ENCODE measurements at places on chromosomes 5 and 9.

GRCh38 chr5:119404033-119404432, 48.2 kb downstream of the TNFAIP8 start:
- no peak for DNase-seq

- DNase-seq: no peak
Observed at GRCh38 chr9:133643978-133644760, 8.0 kb downstream of the DBH start.

DNA sequence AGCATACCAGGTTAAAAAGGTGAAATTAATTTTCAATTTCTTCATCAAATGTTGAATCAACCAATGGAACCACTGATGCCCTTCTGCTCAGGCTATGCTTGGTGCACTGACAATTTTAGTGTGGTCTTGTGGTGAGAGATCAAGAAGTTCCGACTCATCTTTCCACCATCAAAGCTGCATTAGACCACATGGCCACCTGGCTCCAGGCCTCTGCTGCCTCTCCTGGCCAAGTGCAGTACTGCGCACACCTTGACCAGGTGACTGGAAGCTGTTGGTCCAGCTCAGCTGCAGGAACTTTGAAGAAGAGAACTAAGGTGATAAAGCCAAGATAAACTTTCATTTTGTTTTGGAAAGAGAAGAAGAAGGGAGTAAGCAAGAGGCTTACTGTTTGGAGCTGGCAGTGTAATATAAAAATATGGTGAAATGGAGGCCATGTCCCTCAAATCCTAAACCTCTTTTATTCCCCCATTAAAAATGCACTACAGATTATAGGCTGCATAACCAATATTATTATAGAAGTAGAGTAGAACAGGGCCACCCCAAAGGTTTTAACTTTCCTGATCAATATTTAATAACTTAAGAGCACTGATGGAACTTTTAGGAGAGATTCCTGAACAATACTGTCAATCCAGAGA, 315.5 kb upstream of the C9orf72 start:
- no peak for DNase-seq

DNA sequence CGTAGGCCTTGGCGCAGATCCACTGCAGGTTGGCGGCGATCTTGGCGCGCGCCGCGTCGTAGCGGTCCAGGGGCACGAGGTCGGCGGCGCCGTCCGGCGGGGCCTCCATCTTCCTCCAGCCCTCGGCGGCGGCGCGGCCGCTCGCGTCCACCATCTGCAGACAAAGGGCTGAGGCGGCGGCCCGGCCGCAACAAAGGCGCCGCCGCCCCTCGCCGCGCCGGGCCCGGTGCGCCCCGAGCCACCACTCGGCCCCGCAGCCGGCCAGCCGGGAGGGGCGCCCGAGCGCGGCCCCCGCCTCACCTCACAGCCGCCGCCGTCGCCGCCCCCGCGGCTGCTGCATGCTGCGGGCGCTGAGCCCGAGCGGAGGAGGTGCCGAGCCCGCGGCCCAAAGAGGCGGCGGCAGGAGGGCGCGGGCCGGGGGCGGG, 328 bp downstream of the CAMSAP1 start:
- no peak for DNase-seq

GRCh38 chr5:169767938-169768337, 130.9 kb downstream of the DOCK2 start:
- no peak for DNase-seq

GRCh38 chr5:62569470-62569869, 9.1 kb upstream of the LRRC70 start:
- DNase-seq: no peak

GRCh38 chr5:160923936-160924710, 72.1 kb upstream of the ATP10B start:
- no peak for DNase-seq

GRCh38 chr9:82539146-82539545, 523.8 kb downstream of the RASEF start:
- no peak for DNase-seq

DNA sequence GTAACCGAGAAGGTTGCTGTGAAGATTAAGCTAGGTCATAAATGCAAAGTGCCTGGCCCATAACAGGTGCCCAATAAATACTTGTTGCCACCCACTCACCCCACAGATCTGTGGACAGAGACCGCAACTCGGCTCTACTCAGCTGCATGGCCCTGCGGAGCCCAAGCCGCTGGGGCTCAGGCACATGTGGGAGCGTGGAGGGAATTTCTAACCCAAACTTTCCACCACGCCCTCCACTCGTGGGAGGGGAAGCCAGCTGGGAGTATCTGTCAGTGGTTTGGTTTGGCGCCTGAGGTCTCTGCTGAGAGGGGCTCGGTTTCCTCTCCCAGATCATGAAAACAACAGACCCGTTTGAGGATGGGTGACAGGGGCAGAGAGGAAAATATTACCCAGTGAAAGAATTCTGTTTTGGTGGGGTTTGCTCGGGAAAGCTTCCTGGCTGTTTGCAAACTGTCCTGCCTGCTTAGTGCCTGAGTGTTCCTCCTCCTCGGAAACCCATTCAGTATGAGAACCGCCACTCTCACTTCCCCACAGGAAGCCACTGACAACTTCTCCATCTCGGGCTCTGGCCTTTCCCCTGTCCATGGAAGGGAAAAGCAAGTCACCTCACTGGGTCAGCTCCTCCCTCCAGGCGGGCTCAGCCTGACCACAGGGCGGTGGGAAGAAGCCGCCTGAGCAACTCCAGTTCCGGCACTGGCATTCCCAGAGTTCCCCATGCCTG, 60.1 kb downstream of the RGS3 start:
- no peak for DNase-seq

GRCh38 chr5:61344187-61344944, 12.3 kb downstream of the ZSWIM6 start:
- DNase-seq: no peak

GRCh38 chr5:13354611-13355010, 589.9 kb downstream of the DNAH5 start:
- no peak for DNase-seq

- no peak for DNase-seq
Observed at GRCh38 chr5:32290922-32291321, 21.8 kb downstream of the MTMR12 start.

DNA sequence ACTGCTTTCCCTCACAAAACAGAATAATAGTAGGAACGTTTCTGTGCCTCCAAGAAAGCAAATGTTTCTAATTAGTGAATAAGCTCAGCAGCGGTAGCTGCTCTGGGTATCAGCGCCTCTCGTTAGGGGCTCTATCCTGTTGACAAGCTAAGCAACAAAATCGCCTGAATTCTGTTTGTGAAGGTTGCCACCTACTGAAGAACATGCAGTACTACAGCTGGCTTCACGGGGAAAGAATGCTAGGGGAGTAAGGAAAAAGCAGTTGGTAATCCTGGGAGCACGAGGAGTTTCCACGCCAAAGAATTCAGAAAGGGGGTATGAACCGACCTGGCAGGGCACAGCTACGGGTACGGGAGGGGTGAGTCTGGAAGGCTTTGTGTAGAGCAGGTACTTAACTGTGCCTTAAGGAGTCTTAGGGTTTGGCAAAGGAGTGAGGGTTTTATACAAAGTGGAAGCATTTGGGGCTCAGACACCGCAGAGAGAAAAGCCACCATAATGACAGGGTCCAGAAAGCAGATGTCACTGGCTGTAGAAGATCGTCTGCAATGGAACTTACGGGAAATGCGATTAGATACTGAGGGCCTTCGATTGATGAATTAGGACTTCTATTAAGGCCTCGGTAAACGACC, 171.7 kb downstream of the TTC39B start:
- peak; percentile 12 for DNase-seq

GRCh38 chr5:73692981-73693380, 67.0 kb downstream of the ARHGEF28 start:
- no peak for DNase-seq

- no peak for DNase-seq
Observed at GRCh38 chr9:123450996-123451395, 95.0 kb downstream of the CRB2 start.

GRCh38 chr5:1298723-1299510, 4.0 kb upstream of the TERT start:
- no peak for DNase-seq

DNA sequence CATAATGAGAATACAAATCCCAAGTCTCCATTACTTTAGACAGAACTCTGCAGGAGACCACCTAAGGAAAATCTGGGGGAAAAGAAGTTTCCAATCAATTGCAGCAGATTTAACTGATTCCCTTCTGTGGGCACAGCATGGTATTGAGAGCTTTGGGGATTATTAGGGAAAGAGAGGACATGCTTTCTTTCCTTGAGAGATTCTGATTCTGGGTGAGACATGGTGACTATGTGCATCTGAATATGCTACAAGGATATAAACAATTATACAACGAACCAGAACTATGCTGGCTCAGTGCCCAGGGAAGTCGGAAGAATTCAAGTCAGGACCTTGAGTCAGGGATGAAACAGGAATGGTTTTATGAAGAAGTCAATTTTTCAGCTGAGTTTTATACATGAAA, 183.7 kb downstream of the PDE4D start:
- DNase-seq: no peak

DNA sequence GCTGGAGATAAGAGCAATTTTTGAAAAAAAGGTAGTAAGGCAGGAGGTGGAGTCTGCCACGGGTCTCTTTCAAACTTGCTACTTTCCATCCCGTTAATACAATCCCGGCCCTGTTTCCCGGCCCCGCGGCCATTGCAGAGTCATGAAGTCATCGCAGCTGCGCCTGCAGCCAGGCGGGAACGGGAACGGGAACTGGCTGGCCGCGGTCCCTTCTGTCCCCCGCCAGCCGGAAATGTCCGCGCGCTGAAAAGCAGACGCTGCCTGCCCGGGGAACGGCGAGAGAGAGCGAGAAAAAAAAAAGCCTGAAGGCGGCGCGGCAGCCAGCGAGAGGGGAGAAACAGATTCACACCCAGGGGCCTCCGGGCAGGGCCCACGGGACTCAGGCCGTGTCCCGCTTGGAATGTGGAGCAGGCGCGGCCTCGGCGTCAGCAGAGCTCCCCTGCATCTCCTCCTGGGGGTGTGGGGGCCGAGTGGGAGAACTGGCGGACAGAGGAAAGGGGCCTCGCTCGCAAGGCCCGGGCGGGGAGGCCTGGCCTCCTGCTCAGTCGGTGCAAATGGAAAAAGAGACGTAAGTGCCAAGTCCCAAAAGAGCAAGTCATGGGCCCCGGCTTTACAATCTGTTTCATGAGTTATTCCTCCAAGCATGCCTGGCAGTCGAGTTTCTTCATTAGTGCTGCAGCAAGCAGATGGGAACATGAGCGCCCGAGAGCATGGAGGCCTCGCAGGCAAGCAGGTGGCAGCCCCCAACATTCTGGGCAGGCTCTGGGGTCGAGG, 201.2 kb upstream of the GAS1 start:
- no peak for DNase-seq

- DNase-seq: no peak
Observed at GRCh38 chr5:96143450-96143849, 181.8 kb upstream of the ELL2 start.

DNA sequence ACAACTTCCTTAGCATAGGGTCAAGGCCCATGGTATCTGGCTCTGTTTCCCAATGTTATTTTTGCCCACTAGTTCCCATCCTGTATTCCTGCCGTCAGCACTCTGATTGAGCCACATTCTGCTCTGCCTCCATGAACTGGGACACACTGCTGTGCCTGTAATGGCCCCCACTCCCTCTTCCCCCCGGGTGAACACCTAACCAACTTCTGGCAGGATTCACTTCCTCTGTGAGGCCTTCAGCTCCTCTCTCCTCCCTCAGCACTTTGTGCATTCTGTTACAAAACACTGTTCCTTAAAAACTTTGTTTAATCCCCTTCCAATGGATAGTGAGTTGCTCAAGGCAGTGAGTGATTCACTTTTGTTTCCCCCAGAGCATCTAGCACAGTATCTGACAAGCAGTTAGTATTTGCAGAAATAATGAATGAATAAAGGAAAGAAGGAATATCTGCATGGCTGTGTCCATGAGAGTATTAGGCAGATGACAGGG, 183.6 kb downstream of the EFNA5 start:
- DNase-seq: no peak

DNA sequence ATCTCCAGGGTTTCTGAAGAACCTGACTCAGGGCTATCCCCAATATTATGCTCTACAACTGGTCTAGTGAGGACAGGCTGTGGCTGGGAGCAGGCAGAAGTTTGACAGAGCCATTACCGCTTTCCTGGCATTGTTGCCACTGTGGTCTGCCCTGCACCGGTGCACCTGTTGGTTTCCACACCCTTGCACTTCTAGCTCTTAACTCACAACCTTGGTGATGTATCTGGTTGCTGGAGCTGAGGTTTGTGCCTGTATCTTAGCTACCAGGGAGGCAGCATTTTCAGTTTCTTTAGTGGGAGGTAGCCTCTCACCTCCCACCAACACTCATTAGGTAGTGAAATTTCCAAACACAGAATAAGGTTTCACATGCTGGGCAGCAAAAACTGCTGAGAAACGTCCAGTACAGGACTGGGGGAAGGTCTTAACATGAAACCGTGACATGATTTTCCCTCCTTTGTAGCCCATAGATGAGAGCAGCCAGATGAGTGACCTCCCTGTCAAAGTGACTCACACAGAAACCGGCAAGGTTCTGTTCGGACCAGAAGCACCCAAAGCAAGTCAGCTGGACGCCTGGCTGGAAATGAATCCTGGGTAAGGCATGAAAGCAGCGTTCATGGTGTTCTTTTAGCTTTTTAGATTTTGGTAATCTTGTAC, 57.7 kb downstream of the SMARCA2 start:
- DNase-seq: no peak

DNA sequence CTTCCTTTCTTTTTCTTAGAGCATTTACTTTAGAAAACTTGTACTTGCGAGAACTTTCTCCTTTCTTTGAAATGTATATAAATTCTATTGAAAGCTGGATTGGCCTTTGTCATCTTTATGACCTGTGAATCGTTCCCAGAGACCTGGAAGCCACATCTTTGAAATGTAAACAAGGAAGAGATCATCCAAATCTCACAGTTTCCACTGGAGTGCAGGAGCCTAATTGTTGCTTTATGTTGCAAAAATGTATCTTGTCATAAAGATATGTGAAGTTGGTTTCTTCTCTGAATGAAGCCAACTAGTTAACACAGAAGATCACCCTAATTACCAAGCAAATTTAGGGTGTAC, 1101.8 kb downstream of the TAF11L14 start:
- DNase-seq: no peak

GRCh38 chr5:31936683-31937082, 237.4 kb downstream of the GOLPH3 start:
- no peak for DNase-seq

GRCh38 chr5:151054709-151055108, 26.1 kb downstream of the TNIP1 start:
- DNase-seq: no peak

GRCh38 chr5:11385901-11386293, 518.3 kb downstream of the CTNND2 start:
- no peak for DNase-seq

GRCh38 chr9:16352791-16353401, 517.6 kb downstream of the BNC2 start:
- no peak for DNase-seq

- DNase-seq: no peak
Observed at GRCh38 chr5:66410122-66410521, 186.1 kb upstream of the MAST4 start.

DNA sequence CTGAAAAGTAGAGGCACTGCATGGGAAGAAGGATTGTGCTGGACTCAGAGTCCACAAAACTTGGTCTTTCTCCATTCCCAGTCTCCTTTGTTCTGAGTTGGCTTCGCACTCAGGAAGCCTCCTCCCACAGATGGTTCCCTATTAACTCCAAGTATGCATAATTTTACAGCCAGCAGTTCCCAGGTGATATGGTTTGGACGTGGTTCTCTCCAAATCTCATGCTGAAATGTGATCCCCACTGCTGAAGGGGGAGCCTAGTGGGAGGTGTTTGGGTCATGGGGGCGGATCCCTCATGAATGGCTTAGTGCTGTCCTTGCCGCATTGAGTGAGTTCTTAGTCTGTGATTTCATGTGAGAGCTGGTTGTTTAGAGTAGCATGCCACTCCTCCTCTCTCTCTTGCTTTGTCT, 86.6 kb downstream of the FEM1C start:
- DNase-seq: no peak

- no peak for DNase-seq
Observed at GRCh38 chr9:131043087-131043486, 34.1 kb downstream of the LAMC3 start.

Data from stimulated activated naive CD4-positive, alpha-beta T cell (primary cell).